ENCODE measurements at places on chromosomes 5 and 9.
A peak's percentile ranks its signal among the peaks of the same experiment; 100 is the strongest.

DNA sequence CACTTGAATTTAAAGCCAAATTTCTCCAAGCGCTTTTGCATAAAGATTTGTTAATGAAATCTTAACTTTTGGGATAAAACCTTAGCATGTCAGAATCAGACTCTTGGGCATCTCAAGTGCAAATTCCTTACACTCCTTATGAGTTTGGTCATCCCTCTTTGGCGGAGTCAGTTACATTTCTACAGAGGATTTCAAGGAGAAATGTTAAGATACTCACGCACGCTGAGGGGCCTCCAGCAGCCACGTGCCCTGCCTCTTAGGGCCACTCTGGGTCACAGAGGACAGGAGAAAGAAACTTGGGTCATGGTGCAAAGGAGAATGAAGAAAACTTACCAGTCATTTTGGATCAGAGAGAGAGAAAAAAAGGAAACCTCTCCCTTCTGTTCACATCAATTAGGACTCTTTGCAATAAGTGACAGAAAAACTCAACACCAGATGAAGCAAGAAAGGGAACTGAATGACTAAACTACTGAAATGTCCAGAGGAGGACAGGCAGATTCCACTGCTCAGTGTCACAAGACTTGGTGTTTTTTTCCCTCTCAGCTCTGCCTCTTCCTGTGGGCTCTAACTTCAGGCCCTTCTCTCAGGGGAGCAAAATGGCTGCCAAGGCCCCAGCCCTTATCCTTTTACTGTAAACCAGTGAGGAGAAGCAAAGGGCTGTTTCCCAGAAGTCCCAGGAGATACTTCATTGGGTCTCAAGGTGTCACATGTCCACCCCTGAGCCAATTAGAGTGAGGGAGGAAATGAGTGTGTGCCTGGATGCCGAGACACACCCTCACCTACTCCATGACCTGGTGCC is 63.3 kb upstream of the NFIL3 start:
- DNase-seq = no peak

GRCh38 chr9:112403614-112404201 is 23.8 kb downstream of the HSDL2 start:
- no peak for DNase-seq

DNA sequence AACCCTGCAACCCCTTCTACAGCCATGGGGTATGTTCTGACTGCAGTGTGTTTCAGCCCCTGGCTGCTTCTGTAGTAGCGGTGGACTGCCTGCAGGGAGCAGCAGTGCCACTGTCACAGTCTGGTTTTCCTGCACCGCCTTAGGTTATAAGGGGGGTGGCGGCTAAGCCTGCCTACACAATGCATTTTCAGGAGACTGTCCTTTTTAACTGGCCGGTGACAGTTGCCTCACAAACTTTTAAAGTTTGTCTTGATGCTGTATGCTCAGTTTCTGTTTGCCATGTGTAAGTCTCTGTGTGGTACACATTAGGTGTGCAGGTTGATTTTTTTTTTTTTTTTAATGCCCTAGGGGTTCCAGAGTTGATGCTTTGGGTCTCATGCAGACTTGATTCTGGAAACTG is 53.0 kb downstream of the NUP214 start:
- DNase-seq = peak; percentile 43

DNA sequence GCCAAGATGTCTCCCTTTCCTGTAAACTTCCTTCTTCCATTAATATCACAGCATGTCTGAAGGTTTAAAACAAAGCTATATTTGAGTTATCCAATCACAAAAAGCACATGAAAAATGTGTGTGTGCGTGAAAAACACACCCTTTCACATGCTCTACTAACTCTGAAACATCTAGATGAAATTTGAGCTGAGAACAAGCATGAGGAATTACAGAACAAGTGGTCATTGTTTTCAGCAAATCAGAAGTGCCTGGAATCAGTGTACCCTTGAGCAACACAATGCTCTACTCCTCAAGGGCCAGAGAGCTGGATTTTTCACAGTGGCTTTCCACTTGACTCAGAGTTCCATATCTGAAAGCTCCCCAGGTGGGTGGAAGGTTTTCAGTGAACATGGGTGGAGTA is 255.9 kb downstream of the PSAT1 start:
- DNase-seq = no peak
